Epithelial cell of proximal tubule (primary cell): ENCODE measurements at places on chromosomes 12 and 14. TPM values are rescaled to one million over a fixed set of nuclear protein-coding genes. Genes with fewer than 3 reads are reported as not detected.

- no peak for DNase-seq
Observed at GRCh38 chr14:46651526-46652144, at the start of gene RPL10L. Gene RPL10L, minus strand, starts transcription at chr14:46651781. Its CDS starts 45 bp downstream, at chr14:46651736.

The MIP gene
- total RNA-seq, result not detected in 2 replicates

GRCh38 chr12:129208566-129208965 is 355.3 kb downstream of the GLT1D1 start:
- no peak for DNase-seq

The KDM5A gene
- 20.8 and 32.5 TPM in 2 replicates for total RNA-seq

DNA sequence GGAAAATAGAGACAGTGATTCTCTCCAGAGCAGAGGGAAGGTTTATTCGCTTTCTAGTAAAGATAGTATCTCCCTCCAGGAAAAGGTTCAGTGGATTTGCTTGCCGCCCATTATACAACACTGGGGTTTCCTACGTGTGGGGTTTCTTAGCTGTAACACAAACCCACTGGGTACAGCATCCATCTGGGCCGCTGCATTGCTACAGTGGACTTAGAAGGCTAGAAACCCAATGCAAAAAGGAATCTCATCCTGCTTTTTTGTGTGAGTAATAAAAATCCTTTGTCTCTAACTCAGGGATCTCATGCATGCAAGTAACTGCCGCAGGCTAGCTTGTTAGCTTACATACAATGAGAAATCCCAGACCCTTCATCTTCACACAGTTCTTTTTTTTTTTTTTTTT is 67.1 kb upstream of the BCL2L14 start:
- no peak for DNase-seq

- no peak for DNase-seq
Observed at GRCh38 chr12:117551665-117552064, 190.2 kb upstream of the NOS1 start.

DNA sequence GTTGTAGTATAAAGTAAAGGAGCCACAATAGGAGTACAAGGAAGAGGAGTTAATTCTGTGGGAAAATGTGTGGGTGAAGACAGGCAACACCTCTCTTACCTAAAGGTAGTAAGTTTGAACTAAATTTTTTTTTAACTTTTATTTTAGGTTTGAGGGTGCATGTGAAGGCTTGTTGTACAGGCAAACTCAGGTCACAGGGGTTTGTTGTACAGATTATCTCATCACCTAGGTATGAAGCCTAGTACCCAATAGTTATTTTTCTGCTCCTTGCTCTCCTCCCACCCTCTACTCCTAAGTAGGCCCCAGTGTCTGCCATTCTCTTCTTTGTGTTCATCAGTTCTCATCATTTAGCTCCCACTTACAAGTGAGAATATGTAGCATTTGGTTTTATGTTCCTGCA is 70.5 kb downstream of the DNAI7 start:
- no peak for DNase-seq

GRCh38 chr14:30974628-30975027 is 50.8 kb upstream of the AP4S1 start:
- DNase-seq, result no peak

The PARPBP gene
- total RNA-seq, result 8.2 and 24.7 TPM in 2 replicates

DNA sequence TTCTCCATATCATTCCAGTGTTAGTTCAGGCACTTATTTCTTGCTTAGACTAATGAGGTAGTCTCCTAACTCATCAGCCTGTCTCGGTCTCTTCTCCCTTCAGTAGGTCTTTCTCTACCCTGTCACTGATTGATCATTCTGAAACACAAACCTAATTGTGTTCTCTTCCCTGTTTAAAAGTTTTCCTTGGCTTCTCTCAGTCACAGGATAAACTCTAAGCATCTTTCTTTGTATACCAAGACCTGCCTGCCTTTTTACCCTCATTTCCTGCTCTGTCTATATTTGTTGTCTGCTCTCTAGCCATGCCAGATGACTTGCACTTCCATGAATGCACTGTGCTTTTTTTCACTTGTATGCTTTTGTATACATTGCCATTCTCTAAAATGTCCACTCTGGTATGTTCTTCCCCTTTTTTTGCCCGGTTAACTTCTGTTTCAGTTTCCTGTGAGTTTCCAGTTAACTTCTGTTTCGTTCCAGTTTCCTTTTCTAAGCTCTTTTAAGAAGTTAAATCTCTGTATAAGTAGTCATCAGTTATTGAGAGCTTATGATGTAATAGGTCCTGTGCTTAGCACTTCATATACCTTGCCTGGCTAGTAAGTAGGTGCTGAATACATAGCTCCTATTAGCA is 12.8 kb downstream of the DIP2B start:
- no peak for DNase-seq
